ENCODE measurements at places on chromosomes 2 and 18.

DNA sequence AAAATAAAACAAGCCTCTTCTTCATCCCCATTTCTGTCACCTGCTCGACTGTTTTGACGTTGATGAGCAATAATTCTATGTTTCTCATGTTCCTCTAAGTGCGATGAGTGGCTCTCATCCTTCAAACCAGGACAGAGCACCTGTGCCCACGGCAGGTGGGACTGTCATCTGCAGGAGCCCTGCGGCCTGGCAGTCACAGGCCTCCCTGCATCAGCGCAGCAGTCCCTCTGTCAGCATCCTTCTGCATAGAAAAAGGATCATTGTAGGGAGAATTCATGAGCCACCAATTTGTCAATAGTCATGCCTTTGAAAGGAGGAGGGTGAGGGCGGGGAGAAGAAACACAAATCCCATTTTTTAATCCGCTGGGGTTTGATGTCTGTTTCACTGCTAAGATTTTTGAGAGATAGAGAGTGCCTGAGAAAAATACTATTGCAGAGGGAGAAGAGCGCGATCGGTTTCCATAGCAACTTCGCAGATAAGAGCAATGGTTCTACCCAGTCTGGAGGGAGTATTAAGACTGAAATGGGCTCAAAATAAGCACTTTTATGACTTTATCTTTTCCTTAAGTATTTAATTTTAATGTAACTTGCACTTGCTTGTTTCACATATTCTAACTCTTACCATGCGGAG lies 234.3 kb upstream of the NCKAP5 start:
- no peak for DNase-seq

- no peak for DNase-seq
Measured at GRCh38 chr18:2535419-2535910, 35.8 kb downstream of the METTL4 start.

GRCh38 chr18:40930211-40930882 lies 1024.7 kb upstream of the PIK3C3 start:
- DNase-seq: no peak

DNA sequence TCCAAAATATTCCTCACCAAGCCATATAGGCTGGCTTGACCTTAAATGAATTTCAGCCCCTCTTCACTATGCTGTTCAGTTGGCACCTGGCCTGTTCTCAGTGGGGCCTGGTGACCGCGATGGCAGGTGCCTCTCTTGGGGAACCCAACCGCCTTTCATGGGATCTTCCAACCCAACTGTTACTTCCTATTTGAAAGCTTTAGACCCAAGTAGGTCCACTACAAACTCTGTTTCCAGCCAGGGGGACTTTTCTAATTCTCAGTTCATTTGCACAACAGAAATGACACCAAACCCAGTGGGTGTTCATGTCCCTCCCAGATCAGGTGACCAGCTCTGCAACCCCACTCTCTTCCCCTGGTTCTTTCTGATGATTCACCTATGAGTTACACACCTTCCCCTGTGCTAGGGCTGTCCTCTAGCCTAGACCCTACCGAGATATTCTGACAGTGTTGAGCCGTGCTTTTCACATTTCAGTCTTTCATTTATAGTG lies 35.6 kb upstream of the NDUFV2 start:
- DNase-seq: no peak

DNA sequence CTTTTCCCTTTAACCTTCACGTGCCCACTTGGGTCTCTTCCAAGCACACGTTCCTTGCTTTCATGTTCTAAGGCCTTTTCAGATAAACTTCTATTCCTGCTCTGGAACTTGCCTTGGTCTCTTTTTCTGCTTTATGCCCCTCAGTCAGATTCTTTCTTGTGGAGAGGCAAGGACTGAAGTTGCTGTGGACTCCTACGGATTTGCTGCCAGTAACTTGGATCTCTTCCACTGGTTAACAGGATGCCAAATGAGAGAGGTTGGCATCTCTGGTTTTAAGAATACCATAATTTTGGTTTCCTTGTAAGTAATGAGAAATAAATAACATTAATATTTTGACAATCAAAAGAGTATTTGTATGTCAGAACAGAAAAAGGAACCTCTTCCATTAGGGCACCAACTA lies 33.0 kb downstream of the COMMD1 start:
- no peak for DNase-seq

DNA sequence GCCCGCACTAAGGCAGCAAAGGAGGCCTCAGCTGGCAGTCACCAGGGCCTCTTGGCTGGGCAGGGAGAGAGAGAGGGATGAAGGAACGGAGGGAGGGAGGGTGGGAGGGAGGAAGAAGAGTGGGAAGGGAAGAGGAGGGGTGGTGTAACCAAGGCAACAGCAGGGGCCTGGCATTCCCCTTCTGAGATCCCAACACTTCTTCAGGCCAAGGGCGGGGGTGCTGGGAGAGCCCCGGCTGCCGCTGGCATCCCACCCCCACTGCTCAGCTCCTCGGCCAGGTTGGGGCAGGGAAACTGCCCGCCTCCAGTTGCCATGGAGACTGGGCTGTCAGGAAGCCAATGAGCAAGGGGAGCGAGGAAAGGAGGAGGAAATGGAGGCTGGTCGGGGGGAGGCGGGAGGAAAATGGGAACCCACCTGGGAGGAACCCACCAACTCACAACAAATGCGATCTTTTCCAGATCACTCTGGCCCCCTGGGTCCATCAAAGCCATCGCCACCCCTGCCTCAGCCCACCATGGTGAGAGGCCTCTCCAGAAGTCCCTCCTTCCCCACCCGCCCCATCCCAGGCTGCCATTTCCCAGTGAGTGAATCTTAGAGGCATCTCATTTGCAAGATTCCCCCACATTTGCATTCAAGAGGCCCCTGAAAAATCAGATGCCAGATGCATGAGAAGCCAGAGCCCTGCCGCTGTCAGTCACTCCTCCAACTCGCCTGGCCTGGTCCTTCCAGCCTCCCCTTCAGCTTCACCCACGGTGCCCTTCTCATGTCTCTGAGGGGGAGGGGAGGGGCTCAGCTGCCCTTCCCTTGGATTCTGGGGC lies 12.4 kb downstream of the SH2D6 start:
- peak; percentile 83 for DNase-seq

- DNase-seq: no peak
Measured at GRCh38 chr2:207532676-207533075, 2.9 kb downstream of the CREB1 start.

DNA sequence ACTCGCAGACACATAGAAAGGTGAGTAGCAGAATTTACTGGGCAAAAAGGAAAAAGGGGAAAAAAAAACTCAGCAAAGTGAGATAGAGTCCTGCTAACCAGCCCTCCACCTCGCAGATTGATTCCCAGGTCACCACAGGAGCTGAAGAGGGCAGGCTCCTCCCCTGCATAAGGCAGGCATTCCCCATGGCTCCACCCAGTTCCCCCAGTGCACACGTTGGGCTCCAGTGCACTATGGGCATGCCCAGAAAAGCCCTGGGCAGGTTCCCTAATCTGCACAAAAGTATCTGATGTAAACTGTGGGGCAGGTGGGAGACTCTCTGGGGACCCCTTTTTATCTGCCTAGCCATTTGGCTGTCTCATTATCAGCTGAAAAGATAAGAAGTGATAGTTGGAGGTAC lies 461.2 kb upstream of the TMEFF2 start:
- DNase-seq: no peak

DNA sequence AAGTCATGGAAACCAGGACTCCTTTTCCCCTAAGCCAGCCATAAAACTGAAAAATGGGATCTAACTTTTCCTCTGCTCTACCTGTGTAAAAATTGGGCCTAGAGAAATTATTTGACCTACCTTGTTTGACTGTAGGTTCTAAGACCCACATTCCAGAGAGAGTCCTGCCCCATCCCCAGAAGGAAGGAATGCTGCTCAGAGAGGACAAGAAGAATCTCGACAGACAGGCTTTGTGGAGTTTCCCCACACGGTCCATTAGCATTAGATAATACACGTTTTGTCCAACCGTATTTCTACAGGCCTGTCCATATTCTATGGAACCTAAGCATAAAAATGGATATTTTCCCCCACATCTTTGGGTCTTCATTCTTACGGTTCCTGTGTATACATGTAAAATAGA lies 403.3 kb downstream of the METTL4 start:
- no peak for DNase-seq

GRCh38 chr2:181778621-181779201 lies 98.4 kb upstream of the NEUROD1 start:
- DNase-seq: no peak

- no peak for DNase-seq
Measured at GRCh38 chr2:179137200-179137759, 87.3 kb upstream of the CCDC141 start.

DNA sequence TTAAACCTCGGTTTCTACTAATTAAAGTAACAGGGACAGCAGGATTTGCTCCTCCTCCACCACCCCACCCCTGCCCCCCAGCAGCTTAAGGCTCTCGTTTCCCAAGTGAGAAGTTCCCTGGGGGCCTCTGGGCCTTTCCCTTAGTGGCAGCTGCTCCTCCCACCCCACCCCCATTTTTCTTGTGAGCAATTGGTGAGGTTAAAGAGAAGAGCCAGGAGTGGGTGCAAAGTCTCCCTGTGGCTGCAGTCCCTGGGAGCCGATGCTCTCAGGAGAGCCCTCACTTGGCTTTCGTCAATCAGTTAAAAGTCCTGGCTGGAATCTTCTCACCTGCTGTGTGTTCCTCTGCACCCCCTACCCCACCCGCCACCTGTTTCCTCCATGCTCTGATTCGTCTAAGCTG lies 48.7 kb upstream of the AGAP1 start:
- DNase-seq: no peak

GRCh38 chr2:77009307-77009706 lies 512.9 kb downstream of the LRRTM4 start:
- DNase-seq: no peak

- no peak for DNase-seq
Measured at GRCh38 chr2:123999681-124000080, 25.4 kb upstream of the CNTNAP5 start.

DNA sequence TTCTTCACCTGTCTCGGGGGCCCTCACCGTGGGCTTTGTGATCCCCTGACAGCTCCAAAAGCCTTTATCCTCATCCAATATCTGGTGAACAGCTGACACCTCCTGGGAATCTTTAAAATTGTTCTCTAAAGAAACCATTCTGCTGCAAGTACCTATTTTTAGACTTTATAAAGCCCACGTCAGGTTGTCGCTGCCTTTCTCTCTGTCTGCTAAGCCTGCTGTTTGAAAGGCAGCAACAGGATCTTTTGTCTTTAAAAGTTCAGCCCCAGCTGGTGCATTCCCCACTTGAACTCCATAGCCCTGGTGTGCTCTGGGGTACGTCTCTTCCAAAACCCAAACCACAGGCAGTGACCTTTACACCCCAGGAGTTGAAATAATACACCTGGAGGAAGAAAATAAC lies 145.0 kb downstream of the NEDD4L start:
- DNase-seq: no peak

DNA sequence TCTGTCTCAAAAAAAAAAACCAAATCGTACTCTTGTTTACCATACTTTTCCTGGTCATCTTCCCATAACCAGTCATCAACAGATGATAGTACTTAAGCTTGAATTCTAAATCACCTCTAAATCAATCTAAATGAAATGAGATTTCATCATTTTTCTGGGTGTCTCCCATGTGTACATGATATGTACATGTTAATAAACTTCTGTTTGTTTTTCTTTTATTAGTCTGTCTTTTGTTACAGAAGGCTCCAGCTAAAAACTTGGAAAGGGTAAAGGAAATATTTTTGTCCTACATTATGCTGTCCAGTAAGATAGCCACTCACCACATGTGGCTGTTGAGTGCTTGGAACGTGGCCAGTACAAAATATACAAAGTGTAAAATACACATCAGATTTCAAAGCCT lies 78.7 kb upstream of the MSH6 start:
- no peak for DNase-seq

DNA sequence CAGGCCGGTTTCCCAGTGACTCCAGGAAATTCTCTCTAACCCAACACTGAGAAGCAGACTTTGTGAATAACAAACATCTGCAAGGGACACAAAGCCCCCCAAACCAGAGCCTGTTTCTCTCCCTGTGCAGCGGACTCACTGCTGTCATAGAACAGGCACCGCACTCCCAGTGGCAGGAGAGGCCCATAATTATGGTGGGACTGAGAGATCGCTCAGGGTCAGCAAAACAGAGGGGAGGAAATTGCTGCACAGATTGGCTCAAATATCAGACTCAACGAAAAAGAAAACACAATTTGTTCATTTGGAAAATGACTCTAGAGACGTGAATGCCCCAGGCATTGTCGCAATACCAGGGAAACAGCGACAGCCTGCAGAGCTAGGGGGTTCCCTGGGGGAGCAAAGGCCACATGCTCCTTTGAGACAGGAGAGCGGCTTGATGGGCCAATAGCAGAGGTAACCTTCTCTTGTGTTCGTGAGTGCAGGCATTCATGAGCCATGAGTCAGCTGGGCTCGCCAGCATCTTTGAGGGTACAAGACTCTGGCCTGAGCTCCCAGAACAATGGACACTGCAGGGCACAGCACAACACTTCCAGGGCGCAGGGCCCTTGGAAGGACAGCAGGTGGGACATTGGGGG lies 143.3 kb upstream of the KLHL29 start:
- DNase-seq: no peak

- DNase-seq: no peak
Measured at GRCh38 chr18:50663626-50664441, 103.9 kb downstream of the MAPK4 start.

DNA sequence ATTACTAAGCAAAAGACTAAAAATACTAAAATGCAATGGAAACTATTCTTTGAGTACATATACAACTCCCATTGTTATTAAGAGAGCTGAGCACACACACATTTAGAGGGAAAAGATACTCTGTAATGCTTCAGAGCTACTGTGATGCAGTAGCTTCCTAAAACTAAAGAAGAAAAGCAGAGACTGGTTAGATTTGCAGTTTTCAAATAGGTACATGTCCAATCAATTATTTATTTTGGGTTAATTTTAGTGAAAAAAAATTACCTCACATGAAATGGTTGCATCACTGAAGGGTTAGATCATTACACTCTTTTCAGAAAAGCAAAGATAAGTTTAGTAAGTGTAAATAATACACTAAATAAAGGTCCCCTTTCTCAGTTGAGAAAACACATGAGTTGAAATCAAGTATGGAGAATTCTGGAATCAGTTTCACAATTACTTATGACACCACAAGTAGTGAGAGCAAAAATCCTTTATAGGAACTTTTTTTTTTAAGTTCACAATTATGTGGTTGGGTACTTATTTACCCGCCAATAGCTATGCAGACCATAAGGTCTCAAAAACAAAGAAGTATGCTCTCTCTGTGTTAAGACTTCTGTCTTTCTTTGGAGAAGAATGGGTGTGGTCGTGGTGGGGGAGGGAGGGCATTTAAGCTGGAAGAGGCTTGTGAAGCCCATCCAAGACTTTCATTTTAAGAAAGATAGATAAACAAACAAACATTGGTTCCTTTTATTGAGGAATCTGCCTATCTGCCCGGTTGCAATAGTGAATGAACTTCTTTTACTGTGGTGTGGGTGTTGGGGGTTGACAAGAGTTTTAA lies 25.3 kb upstream of the SERTAD2 start:
- DNase-seq: no peak

GRCh38 chr2:81974216-81974615 lies 1669.7 kb upstream of the LRRTM1 start:
- no peak for DNase-seq
